ENCODE measurements at places on chromosomes 1 and 21.

DNA sequence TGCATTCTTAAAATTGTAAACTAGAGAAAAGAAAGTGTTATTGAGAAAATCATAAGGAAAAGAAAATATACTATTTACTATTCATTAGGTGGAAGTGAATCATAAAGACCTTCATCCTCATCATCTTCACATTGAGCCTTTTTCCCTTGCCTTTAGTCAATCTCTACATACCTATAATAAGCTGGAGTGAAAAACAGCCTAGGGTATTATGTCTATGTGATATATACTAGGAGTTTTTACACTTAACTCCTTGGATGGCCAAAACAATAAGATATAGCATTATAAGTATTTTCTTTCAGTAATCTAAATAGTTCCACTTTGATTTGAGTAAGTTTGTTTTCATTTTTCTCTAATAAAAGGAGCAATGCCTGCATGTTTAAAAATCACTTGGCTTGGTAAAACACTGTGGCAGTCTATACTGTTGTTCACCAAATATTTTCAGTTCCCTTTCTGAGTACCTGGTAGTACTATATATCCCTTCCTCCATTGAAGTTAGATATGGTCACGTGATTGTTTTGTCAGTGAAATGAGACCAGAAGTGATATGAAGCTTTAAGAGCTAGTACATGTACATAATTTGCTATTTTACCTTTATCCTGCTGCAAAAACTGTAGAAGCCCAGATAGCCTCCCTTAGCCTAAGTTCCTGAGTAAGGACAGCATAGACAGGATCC is 78.3 kb downstream of the CLEC20A start:
- no peak for DNase-seq

- DNase-seq = peak; percentile 19
These were observed 60.3 kb downstream of the PGBD5 start for GRCh38 chr1:230365723-230366307.

GRCh38 chr1:220914283-220915116 is 35.3 kb downstream of the HLX start:
- no peak for DNase-seq

- no peak for DNase-seq
These were observed 494.2 kb downstream of the NEGR1 start for GRCh38 chr1:71788113-71788512.

DNA sequence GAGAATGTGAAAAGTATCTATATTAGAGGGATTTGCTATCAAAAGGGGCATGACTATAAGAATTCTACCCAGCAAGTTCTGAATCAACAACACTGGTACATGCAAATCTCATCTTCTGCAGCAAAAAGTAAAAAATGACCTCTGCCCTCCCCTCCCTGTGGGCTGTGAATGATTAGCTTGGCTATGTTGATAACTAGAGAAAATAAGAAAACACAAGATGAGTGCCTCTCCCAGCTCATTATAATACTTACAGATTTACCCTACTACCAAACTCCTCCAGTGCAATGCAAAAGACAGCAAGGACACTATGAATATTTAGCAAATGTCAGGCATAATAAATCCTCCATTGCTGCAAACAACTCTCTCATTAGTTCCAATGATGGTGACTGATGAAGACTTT is 102.4 kb downstream of the SLC45A1 start:
- no peak for DNase-seq

DNA sequence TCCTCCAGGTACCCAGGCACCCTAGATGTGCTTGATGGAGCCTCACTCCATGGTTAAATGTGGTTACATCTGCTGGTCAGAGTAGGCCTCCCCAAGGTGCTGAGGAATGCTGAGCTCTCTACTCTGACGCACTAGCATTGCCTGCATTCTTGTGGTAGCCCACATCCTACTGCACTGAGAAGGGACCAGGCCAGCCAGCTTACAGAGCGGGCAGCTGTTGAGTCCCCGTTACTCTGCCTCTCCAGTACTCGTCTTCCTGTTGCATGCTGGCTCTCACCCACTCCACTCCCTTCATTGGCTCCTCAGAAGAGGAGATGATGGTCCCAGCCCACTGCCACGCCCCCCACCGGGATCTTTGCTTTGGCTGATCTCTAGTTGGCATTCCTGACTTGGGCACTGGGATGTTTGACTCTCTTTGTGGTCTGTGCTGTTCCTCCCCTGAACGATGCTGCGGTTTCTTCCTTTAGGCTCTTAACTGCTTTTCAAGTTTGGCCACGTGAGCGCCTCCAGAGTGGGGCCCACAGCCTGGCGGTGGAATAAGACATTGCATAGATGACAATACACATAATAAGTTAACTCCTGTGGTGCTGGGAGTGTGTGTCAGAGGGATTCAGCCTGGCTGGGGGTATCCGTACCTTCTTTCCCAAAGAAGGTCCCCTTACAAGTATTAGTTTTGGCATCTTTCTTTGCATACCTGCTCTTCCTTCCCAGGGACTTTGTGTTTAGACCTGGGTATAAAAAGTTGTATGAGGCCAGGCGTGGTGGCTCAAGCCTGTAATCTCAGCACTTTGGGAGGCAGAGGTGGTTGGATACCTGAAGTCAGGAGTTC is 18.6 kb downstream of the AZIN2 start:
- DNase-seq = no peak

DNA sequence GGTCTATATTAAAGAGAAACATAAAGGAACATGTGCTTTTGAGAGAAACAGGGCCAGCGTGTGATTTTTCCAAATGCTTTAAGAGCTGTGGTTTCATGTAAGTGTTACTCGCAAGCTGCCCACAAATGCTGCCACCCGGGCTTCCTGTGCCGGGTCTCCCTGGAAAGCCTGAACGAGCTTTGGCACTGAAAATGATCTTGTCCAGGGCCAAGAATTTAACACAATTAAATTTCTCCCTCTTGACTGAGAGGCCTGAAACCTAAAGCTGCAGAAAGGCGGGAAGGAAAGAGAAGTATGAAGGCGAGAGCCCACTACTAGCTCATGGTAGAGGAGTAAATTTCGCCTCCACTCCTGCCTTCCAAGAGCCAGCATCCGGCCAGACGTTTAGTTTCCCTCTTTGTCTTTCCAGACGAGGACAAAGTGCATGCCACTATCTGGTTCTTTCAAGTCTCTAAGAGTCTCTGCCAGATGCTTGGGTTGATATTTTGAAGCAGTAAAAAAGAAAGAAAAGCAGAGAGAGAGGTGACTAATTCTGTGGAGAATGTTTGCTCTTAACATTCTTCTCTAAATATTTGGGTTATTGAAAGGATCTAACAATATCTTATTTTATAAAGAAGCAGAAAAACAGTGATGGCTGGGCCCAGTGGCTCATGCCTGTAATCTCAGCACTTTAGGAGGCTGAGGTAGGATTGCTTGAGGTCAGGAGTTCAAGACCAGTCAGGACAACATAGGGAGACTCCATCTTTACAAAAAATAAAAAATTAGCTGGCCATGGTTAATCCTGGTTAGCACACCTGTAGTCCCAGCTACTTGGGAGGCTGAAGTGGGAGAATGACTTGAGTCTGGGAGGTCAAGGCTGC is 100.0 kb upstream of the HNRNPU start:
- no peak for DNase-seq
